NCI-H1092 (cell line): ENCODE measurements at places on chromosomes 3 and 15.

DNA sequence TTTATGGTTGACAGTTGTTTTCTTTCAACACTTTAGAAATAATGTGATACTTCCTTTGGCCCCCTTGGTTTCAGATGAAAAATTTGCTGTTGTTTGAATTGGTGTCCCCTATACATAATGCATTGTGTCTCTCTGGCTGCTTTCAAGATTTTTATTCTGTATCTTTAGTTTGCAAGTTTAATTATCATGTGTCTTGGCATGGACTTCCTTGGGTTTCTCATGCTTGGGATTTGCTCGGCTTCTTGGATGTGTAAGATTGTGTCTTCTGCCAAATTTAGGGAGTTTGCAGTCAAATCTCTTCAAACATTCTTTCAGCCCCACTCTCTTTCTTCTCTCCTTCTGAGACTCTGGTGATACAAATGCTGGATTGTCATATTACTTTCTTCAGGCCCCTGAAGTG is 53.4 kb upstream of the PTPRG start:
- DNase-seq, result no peak

- DNase-seq, result peak; percentile 27
These were observed 109.0 kb upstream of the CTDSPL start for GRCh38 chr3:37752649-37753025.

GRCh38 chr3:187139126-187139894 is at the start of gene RPL39L:
Gene RPL39L (minus strand): TSS chr3:187139496. CDS start chr3:187121300, 18,196 bp downstream.
- peak; percentile 64 for DNase-seq

DNA sequence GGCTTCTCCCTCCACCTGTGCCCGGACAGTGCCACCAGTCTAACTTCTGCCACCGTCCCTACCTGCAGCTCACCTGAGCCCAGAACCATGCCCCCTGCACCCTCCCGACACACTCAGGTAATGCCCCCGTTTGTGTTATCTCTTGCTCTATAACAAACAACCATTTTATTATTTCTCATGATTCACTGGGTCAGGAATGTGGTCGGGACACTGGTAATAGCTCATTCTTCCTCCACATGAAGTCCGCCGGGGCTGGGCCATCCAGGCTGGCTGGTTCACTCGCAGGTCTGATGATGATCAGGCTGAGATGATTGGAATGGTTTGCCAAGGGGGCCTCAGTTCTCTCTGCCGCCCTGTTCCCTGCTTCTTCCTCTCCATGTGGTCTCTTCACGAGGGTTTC is 20.3 kb upstream of the NR2E3 start:
- no peak for DNase-seq

DNA sequence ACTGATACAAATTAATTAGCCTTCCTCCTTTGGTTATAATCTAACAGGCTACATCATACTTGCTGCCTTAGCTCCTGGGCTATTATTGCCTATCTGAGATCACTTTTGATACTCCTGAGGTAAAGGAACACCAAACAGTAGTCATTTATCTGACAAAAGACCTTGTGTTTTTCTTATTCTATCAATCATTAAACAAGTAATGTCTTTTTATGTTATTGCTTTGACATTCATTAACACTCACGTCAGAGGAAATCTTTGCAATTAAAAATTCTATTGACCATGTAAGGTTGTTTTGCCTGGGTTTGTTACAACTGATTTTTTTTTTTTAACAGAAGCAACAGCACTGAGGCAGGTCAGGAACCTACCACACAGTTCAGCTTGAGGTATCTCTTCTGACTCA is 366.3 kb downstream of the MECOM start:
- DNase-seq, result no peak

GRCh38 chr3:192931825-192932224 is 14.2 kb upstream of the MB21D2 start:
- no peak for DNase-seq

GRCh38 chr3:57982561-57983243 is 25.5 kb upstream of the FLNB start:
- no peak for DNase-seq

GRCh38 chr15:31501536-31502157 is 175.0 kb downstream of the KLF13 start:
- DNase-seq, result no peak

DNA sequence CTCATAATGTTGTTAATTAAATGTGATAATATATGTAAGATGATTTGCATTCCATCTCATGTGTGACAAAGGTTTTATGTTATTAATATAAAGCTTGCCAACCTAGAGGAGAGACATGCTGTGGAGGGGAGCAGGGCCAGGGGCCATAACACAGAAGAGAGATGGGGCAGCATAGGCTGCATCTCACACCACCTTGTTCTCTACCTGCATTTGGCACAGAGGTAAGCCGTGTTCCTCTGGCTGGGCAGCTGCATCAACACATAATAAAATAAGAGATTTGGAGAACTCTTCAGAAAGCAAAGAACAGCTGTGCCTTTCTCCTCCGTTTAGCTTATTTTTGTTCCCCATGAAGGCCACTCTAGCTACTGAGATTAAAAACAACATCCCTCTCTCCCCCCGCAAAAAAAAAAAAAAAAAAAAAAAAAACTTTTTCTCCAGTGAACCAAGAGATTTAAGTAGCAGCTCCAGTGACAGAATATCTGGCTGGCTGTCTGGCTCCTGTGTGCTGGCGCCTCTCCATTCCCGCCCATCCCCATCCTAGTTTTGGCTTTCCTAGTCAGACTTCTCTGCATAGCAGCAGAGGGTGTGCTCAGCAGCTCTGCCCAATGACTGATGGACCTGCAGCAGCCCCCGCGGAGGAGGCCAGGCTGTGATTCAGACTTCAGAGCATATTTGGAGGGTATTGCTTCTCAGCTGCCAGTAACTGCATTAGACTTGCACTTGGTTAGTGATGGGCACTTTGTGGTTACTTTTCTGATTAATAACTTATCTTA is 52.2 kb upstream of the STXBP5L start:
- no peak for DNase-seq

GRCh38 chr3:29092348-29092747 is 188.5 kb upstream of the RBMS3 start:
- no peak for DNase-seq

GRCh38 chr3:136678981-136679380 is 73.2 kb downstream of the STAG1 start:
- no peak for DNase-seq

DNA sequence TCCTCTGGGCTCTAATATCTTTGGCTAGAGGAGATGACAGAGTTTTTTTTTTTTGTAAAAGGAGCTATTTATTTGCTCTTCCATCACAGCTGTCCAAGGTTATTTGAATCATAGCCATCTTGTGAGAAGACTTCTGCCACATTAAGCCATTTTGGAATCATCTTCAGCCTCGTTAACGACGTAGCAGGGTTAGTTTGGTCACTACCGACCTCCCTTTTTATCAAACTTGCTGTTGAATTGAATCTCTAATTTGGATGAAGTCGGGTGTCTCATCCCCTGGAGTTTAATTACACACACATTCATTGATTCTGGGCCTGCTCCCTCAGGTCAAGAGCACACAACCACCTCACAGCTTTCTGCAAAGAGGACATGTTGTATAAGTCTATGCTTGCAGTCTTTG is 238.7 kb downstream of the CPNE4 start:
- no peak for DNase-seq
